DND-41 (cell line): ENCODE measurements at places on chromosomes 6 and 20.

DNA sequence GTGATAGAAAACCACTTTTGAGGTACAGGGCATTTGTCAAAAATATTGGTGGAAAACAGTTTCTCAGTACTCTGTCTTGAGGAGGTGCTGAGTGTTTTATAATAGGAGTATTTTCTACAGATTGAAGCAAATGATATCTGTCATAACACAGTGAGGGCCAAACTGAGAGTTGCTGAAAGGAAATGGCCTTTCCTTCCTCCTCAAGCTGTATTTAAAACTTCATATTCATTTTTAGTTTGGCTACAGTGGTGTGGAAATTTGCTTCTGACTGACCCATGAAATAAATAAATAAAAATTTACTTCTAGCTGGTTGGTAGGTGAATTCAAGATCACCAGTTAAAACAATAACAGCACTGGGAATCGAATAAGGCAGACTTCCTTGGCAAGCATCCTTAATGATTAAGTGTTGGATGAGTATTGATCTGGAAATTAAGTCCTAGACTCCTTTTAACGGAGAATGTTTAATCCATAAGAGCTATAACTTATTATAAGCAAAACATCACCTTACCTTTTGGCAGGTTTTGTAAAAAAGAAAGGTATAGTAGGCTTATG is 828.6 kb upstream of the CITED2 start:
- no peak for DNase-seq

GRCh38 chr6:5422321-5422915 is 161.1 kb downstream of the FARS2 start:
- peak; percentile 35 for DNase-seq

DNA sequence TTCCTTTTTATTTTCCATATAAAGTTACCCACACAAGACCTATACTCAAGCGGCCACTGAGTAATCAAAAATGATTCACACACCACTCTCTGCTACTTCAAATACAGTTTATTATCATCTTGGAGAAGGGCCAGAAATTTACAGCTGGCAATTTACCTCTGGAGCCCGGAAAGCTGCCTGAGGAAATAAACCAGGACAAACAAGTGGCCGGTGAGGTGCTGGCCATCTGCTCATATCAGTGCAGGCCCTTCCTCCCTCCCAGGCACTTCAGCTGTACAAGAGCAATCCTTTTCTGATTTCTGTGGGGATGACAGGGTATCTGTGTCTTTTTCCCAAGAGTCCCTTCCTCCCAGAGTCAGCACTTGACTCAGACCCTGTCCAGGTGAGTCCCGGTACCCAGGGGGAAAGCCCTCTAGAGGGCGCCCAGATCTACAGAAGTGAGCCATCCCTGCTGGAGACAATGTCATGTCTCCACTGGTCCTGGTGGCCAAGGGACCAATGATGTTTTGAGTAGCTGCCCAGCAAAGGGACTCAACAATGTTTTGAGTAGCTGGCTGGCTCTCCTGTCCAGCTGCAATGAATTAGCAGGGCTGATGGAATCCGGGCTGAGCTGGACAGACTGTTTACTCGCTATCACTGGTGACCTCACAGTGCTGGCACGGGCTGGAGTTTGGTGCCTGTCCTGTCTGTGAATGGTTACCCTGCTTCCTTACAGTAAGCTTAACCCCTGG is 23.6 kb downstream of the LRP11 start:
- peak; percentile 41 for DNase-seq

GRCh38 chr6:42745083-42745639 is 742 bp downstream of the TBCC start:
- peak; percentile 47 for DNase-seq

- DNase-seq, result no peak
Observed at GRCh38 chr6:128403618-128404444, 116.6 kb downstream of the PTPRK start.

GRCh38 chr20:45340236-45340847 is 7.9 kb downstream of the SDC4 start:
- DNase-seq, result no peak

GRCh38 chr6:167735084-167735950 is 91.4 kb upstream of the AFDN start:
- DNase-seq, result no peak

DNA sequence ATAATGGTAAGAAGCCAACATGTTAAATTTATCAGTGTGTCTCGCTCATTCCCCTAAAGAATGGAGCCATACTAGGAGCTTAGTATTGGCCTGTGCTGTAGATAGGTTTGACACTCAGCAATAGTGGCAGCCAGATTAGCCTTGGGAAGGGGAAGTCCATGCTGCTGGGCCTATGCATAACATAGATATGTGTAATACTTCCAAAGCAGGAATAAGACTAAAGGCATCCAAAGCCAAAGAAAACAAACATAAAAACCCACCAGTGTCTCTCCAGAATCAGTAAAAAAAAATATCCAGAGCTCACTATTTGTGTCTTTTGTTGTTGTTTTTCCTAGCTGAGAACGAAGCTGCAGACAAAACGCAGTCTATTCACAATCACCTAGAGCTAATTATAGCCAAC is 104.2 kb upstream of the STXBP5 start:
- DNase-seq, result no peak

DNA sequence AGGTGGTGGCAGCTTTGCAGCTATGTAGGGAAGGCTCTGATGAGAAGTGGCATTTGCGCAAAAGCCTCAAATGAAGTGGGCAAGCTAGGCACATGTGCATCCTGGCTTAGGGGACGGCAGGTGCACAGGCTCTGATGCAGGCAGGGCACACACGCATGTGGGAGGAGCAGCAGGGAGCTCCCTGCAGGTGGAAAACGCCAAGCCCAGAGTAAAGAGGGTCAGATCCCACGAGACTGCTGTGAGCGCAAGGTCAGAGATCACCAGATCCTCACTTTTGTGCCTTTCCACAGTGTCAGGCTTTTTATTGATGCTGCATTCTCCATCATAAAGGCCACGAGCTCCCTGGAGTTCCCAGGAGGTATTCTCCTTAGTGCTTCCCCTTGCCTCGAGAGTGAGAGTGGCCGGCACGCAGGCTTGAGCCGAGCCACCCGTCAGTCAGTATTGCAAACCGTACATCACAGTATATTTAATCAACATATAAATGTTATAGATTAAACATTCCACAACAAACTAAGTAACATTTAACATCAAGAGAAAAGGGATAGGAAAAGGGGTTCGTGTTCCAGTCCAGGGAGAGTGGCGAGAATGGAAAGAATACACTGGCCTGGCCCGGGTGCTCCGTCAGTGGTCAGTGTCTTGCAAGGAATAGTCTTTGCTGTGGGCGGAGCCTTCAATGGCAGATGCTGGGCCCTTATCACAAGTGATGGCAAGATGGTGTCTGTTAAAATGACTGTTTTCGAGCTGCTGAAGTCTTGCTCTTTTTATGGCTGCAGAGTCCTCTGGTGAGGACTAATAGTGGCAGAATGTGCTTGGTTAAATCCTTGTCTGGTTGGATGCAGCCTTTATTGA is 109.4 kb downstream of the SYNDIG1 start:
- DNase-seq, result no peak

DNA sequence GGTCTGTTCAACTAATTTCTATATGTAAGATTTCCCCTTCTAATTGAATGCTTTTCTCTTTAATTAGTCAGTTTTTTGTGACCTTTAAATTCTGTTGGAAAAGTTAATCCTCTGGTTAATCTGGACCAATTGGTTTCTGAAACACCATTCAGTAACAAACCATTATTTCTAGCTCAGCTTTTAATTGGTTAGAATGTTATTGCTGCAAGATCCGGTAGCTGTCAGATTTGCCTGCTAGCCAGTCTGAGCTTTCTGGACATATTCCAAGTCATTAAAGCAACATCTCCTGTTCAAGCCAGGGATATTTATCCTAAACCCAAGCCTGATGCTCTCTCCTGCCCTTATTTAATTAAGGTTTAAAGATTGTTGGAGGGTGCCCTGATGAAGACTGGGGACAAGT is 55.1 kb upstream of the FBXL4 start:
- no peak for DNase-seq

GRCh38 chr6:118746145-118746824 is 94.9 kb upstream of the CEP85L start:
- DNase-seq, result peak; percentile 30

DNA sequence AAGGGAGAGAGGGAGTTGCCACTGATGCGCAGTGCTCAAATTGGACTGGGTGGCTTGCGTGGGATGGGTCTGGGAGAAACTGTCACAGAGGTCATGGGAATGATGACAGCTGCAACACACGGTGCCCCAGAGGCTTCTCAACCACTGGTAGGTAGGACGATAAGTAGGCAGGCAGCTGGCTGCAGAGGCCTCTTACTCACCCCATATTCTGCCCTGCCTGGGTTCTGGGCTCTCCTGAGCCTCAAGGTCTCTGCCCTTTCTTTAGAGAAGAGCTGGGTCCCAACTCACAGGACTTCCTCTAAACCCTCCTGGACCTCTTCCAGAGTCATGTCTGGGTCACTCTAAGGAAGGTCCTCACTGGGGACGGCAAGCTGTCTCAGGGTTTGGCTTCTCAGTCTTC is 37.2 kb upstream of the RNF24 start:
- DNase-seq, result no peak

DNA sequence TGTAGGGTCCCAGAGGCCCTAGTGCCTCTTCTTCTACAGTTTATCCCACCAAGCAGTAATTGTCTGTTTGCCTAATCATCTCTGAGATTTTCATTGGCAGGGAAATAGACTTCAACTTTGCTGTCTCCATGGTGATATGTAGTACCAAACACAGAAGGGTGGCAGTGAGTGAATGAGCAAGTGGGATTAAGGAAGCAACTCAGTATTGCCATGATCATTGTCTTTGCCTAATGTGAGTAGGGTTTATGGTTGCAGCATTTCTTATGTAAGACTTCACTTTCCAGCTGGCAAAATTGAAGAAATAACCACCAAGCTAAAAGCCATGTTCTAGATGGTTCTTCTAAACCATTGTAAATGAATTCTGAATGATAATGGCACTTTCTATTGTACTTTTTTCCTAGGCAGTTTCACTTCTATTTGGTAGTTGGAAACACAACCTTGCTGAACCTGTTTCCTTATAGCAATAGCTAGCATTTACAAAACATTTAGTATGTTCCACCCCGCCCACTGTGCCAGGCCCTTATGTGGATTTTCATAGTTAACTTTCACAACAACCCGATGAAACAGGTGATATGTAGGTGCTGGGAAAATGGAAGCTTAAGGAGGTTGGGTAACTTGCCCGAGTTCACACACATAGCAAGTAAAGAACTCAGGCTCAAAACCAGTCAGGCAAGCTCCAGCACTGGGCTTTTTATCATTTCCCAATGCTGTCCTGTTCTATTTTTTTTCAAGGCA is 32.0 kb downstream of the ZC2HC1B start:
- no peak for DNase-seq

- DNase-seq, result no peak
Observed at GRCh38 chr20:63522981-63523611, 2.5 kb downstream of the PPDPF start.

- no peak for DNase-seq
Observed at GRCh38 chr20:34014878-34015277, 21.2 kb downstream of the RALY start.

DNA sequence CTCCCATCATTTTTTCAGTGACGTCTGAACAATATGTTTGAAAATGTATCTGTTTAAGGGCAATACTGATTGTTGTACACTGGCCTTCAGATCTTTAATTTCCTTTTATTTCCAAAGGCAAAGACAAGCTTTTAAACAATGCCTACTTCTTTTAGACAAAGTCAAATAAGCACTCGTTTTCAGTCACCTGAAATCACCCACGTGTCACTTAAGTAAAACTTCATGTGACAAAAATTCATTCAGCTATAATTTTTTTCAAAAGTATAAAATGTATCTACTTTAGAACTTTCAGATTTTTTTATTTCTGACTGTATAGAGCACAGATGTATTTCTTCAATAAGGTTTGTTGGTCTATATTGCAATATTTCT is 113.5 kb upstream of the BEND6 start:
- DNase-seq, result no peak

GRCh38 chr6:12546410-12547002 is 170.1 kb upstream of the PHACTR1 start:
- no peak for DNase-seq

GRCh38 chr6:97656236-97656635 is 373.2 kb upstream of the MMS22L start:
- no peak for DNase-seq

DNA sequence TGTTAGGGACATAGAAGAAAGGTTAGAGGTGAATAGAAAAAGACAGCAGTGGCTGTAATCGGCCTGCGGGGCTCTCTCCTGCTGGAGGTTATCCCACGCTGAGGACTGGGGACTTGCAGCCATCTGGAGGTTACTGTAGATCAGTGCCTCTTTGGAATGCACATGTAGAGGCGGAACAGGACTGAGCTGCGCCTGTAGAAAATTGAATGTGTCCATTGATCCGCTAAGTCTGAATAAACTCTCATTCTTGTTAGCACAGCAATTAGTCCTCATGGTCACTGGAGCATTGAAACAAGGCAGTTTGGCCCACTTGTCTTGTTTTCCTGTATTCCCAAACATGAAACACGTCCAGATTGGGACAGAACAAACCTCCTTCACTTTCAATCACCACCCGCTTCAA is 46.3 kb upstream of the F13A1 start:
- no peak for DNase-seq

DNA sequence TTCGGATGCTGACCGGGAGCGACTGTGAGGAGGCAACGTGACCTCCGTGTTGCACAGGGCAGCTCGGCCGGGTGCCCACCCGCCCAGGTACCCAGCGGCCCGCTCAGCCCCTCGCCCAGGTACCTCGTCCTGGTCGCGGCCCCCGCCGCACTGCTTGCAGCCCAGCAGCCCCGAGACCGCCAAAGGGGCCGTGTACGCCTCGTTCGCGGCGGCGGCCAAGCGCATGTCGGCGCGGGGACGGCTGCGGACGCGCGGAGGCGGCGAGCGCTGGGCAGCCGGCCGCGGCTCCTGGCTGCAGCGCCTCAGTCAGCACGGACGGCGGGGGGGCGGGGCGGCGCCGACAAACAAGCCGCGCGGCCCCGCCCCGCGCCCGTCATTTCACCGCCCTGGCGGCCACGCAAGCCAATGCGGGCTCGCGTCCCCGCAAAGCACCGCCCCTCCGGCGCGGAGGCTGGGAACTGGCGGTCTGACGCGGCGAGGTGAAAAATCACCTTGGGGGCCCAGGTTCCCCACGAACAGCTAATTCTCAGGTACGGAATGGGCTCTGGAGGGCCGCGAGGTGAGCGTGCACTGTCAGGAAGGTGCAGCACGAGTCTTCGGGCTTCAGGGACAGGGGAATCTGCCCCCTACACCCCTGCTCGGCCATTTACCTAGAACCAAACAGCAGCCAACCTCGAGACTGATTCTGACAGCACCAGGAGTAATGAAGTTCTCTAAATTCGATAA is 85.2 kb downstream of the SESN1 start:
- DNase-seq, result peak; percentile 86

GRCh38 chr6:73710470-73710869 is 14.5 kb downstream of the CD109 start:
- no peak for DNase-seq

DNA sequence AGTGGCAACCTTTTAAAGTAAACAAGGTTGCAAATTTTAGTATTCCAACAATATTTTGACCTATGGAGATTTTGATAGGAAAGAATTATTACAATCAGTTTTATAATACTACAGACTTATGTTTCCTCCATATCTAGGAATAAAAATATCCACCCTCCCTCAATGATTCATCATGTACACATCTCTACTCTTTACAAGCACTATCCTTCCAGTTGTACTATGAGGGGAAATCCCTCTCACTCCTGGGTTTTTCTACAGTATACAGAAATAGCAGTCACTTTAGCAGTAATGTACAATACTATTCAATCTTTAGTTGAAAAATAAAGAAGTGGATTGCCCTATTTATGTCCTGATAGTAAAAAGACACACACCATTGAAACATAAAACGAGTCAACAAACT is 46.3 kb upstream of the SCML4 start:
- no peak for DNase-seq

GRCh38 chr6:39303425-39304153 is 10.6 kb downstream of the KCNK17 start:
- DNase-seq, result no peak

- DNase-seq, result no peak
Observed at GRCh38 chr20:18213002-18213401, 75.3 kb upstream of the ZNF133 start.
